Fibroblast of skin of scalp (primary cell): ENCODE measurements at places on chromosomes 12 and 14.
A peak's percentile ranks its signal among the peaks of the same experiment; 100 is the strongest.

DNA sequence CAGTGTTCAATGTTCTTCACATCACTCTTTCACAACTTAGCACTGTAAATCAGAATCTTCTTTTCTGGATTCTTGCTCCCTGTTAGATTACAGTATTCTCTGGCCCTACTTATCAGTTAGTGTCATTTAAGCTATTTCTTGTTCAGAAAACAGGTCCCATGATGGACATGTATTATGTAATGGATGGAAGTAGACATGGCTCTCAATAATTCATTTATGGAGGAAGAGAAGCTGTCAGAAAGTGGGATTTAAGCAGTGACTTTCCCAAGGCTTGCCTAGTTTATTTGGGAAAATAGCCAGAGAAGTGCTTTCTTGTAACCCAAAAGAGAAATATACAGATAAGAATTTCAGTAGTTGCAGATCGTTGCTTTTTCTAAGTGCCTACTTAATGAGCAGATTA lies 1.6 kb downstream of the ERC1 start:
- no peak for DNase-seq

- DNase-seq = no peak
Measured at GRCh38 chr12:67876305-67876915, 112.8 kb upstream of the IFNG-AS1 start.

GRCh38 chr12:3998968-3999792 lies 126.0 kb upstream of the PARP11 start:
- no peak for DNase-seq

- DNase-seq = no peak
Measured at GRCh38 chr12:105239304-105239703, 3.3 kb upstream of the APPL2 start.

DNA sequence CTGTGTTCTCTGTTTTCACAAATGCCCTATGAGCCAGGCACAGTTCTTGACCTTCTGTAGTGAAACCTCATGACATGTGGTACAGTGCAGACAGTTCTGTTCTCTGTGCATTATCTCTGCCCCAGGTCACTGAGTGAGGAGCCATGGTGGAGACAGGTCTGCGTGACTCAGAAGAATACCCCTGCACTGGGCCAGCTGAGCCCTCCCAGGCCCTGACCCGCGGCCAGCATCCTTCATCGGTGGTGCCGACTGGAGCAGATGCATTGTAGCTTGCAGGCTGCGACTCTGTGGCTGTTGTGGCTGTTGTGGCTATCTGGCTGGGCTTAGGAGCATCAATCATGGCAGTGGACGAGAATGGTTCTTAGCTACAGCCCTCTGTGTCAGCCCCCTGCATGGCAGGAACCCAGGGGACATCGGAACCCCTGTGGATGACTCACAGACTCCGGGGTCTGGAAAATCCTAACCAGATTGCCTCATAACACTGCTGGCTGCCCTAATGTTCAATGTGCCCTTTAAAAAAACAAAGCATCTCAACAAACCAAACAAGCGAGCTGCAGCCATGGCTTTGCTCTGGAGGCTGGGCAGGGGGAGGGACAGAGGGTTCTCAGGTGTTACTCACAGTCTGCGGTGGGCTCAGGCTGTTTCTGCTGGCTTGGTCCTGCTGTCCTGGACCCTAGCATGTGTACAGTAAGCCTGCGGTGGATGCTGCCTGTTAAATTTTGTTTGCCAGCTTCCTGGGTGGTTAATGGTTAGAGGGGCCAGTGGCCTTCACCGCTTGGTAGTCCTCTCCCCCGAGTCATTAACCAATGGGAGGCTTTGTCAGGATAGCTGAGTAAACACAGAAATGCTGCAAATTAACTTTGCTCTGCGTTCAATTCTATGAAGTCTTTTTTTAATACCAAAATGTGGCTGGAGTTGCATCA lies at the start of gene SERPINA6:
Gene SERPINA6 (minus strand): TSS at position 689 of the 923 bp plus-strand sequence. CDS start 8,688 bp downstream, outside the sequence.
- DNase-seq = peak; percentile 37
